Daoy (cell line): ENCODE measurements at places on chromosomes 5 and 9. TPM values are rescaled to one million over a fixed set of nuclear protein-coding genes. Genes with fewer than 3 reads are reported as not detected.
A peak's percentile ranks its signal among the peaks of the same experiment; 100 is the strongest.

The TSLP gene
- 0.03 TPM in 1 of 2 replicates, not detected in the other for total RNA-seq

DNA sequence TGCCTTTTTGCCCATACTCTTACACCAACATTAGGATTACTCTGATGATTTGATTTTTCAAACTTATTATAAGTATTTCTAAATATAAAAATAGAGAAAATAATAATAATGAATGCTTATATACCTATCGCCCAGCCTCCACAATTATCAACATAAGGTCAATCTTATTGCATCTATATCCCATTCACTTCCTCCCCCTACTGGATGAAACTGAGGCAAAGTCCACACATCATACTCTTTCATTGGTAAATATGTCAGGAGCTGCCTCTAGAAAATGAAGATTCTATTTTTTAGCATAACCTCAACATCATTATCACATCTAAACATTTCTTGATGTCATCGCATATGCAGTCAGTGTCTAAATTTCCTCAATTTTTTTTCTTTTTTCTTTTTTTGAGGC, 44.3 kb downstream of the SH3RF2 start:
- DNase-seq, result no peak

DNA sequence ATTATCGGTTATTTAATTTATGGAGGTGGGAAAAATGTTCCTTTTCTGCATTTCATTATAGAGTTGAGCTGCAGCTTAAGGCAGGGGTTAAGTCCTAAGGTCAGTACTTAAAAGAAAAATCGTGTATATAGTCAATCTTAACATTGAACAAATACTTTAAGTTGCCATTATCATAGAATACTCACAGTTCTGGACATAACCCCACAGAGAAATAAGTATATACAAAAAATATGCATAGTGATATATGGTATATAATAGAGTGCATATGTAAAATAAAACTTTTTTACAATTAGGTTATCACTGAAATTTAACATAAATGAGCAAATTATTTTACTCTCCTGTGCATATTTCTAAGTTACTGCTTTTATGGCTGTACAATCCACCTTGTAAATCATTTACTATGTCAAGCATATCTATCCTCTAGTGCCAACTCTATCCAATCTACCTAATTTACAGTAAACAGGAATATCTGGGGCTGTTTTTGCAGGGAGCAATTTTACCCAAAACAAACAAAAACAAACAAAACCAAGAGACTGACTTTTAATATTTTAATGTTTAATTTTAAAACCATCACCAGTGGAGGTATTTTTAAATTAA, 28.8 kb downstream of the TTC39B start:
- no peak for DNase-seq

DNA sequence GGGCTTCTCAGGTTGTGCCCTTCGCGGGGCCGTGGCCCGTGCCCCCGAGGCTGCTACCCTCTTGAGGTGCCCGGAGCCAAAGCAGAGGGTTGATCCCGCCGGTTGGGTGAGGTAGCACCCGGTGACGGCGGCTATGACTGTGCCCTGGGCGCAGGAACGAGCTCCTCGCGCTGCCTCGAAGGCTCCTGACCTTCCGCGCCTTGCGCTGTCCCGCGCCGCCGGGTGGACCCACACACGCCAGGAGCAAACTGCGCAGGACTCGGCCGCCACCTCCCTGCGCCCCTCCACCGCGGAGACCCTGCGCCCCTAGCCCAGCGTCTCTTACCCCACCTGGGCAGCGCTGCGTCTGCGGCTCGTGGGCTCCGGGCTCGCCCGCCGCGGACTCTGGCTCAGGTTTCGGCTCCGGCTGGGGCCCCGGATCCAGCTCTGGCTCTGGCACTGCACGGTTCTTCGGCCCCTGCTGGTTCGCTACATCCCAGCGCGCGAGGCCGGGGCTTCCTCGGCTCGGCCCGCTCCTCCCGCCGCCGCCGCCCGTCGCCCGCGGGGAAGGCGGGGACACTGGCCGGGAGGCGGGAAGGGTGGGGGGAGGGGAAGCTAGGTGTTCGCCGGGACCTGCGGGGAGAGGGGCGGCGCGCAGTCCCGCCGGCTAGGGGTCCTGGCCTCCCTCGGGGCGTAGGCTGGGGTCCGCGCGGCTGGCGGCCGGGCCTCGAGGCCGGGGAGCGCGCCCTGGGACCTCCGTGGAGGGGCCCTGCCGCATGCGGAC, 5.4 kb upstream of the PITX1 start:
- peak; percentile 35 for DNase-seq

DNA sequence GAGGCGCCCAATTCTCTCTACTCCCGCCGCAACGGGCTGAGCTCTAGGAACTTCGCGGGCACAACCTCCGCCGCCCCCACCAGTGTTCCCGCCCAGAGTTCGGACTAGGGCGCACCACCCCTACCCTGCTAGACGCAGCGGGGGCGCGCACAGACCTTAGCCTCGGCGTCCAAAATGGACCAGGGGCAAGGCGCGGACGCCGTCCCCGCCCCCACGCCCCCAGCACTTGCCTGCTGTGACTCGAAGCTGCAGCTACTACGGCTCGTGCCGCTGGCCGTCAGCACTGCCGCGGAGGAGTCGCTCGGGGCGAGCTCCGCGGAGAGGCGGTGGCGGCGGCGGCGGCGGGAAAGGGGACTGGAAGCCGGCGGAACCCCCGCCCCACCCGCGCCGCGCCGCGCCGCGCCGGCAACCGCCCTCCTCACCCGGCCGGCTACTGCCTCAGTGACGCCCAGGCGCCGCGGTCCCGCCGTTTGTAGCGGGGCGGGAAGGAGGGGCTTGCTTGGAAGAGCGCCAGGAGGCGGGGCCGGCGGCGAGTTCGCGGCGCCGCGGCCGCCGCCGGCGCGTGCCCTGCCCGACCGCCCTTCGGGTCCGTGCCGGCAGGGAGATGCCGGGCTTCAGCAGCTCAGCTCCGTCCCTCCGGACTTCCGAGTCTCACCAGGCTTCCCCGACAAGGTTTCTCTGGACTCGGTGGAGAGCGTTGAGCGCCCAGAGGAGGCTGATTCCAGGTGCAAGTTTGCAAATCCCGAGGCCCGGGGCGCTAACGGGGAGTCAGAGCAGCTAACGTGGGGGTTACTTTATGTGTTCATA, 4.5 kb downstream of the ELAVL2 start:
- DNase-seq, result no peak

DNA sequence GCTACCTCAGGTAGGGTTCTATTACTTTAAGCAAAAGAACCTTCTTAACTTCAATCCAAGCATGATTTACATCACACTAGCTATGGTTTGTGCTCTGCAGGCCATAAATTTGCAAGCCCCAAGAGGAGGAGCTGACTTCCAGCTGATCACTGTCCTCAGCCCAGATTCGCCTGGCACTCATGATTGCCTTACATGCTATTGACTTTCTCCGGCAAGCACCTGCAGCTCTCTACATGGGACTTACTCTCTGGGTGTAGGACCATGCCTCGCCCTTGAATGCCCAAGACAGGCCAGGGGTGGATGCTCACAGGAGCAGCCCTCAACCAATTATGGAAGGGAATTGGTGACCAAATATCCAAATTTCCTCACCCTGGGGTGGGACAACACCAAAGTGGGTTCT, 99.8 kb downstream of the ESM1 start:
- DNase-seq, result no peak

DNA sequence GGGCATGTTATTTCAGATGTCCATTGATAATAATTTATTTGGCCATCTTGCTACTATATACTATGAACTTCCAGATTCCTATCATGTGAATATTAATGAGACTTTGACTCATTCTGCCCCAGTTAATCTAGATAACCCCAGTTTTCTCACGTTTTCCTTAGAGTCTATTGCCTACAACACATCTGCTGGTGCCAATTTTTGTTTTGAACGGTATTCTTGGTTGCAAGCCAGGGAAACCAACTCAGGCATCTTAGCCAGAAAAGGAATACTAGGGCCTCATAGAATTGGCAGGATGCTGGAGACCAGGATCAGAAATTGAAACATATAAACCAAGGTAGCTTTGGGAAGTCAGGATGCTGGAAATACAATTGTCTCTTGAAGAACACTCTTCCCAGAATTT, 28.0 kb upstream of the NPR3 start:
- DNase-seq, result no peak

GRCh38 chr5:178545176-178545575, 45.0 kb downstream of the COL23A1 start:
- DNase-seq, result no peak
